ENCODE measurements at places on chromosomes 7 and 10.

DNA sequence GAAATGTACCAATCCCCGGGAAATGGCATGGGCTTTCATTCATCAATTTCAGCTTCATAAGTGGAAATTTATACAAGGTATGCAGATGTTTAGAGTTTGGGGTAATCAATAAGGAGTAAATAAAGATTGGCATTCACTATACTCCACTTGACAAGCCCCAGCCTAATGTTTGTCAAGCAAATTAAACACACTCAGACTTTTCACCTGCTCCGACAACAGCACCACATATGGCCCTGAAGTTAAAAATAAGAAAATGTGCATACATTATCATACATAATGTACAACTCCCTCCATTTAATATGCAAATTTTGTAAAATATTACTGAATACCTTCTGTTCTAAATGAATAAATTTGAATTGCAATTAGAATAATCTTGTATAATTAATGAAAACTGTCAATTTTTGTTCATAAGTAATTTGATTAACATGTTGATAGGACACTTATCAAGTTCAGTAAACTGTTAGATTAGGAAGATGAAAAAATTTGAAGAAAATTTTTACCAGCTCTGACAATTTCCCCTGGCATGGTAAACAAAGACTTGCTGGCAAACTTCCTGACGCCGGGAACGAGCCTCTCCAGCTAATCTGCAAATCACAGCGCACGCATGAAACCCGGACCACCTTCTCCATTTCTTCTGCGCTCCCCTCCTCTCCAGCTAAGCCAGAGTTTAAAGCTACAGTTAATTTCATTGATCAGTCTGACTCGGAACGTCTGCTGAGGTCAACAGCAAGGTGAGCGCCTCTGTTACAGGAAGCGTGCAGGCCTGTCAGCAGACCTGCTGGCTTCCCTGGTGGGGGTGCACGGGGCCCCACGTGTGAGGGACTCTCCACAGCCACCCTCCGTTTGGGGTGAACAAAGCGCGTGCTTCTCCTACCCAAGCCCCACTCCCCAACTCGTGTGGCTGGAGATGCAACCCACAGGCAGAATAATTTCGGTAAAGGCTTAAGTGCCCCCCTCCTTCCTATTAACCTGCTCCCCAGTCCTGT lies 70.7 kb downstream of the EBF3 start:
- DNase-seq, result no peak

DNA sequence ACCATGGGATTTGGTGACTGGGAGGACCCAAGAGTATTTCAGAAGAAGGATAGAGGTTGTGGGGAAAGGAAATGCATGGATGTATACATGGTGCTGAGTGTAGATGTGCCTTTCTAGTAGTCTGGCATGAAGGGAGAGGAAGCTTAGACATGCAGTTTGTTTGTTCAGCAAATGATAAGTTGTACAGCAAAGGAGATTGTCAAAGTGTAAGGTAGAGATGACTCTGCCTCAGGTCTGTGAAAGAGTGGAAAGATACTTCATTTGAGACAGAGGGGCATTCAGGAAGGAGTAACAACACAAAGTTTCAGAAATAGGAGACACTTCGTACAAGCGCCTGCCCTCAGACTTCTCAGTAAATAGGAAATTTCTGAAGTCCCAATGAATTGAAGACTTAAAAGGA lies 152.3 kb downstream of the CELF2 start:
- no peak for DNase-seq

GRCh38 chr10:19819419-19820033 lies 3.3 kb downstream of the PLXDC2 start:
- no peak for DNase-seq

DNA sequence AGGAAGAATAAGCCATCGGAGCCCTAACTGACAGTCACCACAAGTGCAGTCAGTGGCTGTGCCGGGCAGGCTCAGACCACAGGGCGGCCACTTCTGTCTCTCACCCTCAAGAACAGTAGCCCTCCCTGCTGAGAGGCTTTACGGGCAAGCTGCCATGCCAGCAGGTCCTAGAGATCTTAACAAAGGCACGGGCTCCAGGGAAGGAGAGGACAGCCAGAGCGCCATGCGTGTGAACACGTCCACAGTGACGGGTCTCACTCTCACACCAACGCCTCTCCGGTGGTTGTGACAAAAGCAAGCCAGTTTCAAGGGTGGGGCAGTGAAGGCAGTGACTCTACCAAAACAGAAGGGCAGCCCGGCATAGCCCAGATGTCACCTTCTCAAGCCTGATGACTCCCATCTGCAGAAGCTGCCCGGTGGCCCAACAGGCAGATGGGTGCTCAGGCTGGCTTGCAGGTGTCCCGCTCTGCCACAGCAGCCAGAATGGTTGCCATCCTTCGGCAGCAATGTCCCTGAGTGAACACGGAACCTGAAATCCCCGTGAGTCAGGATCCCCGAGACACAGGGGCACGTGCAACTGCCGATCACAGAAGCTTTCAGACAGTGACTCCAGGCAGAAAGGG lies 102.0 kb downstream of the FAM53B start:
- DNase-seq, result no peak

DNA sequence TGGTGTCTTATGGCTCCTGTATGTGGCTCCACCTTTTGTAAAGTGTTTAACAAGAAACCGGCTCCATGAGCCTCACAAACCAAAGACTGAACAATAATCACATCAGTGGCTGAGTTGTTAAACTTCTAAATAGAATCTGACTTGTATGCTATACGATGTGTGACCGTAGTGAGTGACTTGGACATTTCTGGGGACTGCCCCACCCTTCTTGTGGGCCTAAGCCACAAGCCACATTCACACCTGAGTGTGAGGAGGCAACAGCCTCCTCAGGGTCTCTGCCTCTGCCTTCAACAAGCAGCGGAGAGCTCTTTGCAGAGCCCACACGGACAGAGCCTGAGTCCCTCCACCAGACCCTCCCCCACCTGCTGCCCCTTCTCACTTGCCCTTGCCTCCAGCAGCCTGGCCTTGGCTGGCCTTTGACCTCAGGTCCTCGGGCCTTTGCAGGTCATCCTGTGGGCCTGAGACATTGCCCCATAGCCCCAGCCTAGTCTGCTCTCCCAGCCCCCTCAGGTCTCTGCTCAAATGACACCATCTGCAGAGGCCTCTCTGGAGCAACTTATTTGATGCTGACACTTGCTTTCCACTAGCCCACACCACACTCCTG lies 156.8 kb upstream of the TNS3 start:
- no peak for DNase-seq

All from NCI-H2081 treated with DMSO at 0.1 percent for 48 hours (cell line).